ENCODE measurements at places on chromosomes 13 and 19. TPM values are rescaled to one million over a fixed set of nuclear protein-coding genes. Genes with fewer than 3 reads are reported as not detected.

- no peak for DNase-seq
These were observed 39.7 kb downstream of the GJA3 start for GRCh38 chr13:20121159-20121525.

Gene MIPEP
- total RNA-seq, result 24.7 TPM

Gene LILRB4
- total RNA-seq, result not detected

DNA sequence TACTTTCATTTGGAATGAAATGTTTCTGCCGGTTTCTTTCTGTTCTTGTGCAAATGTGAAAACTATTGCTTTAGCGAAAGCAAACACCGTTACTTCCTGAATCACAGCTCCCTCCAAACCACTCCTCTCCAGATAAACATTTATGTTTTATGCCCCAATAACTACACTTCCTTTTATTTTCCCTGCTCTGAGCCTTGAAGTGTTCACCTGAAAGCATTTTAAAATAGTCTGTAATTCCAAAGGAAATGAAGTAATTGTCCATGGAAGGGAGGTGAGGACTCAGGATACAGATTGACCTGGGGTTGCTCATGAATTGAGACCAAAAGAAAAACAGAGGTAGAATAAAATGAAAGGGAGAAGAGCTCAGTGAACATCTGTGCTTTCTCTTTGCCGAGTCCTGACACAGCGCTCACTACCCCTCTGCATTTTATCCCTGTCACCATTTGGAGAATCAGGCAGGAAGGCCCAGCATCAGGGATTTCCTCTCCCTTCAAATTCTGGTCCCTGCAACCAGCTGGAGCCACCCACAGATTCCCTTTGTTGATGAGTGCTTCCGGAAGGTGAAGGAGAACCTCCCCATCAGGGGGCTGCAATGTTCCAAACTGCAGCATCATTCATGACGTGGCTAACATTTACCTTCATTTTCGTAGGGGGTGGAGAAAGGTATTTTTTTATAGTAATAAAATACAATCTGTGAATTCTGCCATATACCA lies 171.9 kb downstream of the ITGBL1 start:
- DNase-seq, result no peak

Gene GJA3
- total RNA-seq, result 3.0 TPM

GRCh38 chr13:67123165-67123564 lies 107.0 kb downstream of the PCDH9 start:
- DNase-seq, result no peak
